Bronchial epithelial cell (primary cell): ENCODE measurements at places on chromosomes 13 and 19.

GRCh38 chr13:106507560-106508274, 27.7 kb downstream of the EFNB2 start:
- DNase-seq: peak; percentile 94

DNA sequence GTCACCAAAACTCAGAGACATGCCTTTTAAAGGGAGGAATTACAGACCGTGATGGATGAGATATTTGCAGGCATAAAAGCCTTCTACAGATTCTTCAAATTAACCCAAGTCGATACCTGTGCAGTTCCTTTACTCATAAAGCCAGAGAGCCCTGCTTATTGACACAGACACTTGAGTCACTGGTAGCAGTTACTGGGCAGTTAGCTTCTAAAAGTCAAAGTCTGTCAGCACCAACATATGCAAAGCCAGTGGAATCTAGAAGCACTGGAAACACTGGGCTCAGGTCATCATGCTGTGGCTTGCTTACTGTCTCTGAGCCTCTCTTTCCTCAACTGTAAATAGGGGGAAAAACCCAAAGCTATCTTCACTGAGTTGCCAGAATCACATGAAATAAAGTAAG, 25.7 kb upstream of the LRCH1 start:
- DNase-seq: peak; percentile 74

GRCh38 chr13:52348983-52349780, 56.8 kb downstream of the THSD1 start:
- DNase-seq: peak; percentile 98

GRCh38 chr13:30932481-30933353, at the start of gene TEX26:
Gene TEX26 (plus strand): TSS chr13:30932656. CDS start chr13:30932716, 60 bp downstream.
- DNase-seq: no peak

DNA sequence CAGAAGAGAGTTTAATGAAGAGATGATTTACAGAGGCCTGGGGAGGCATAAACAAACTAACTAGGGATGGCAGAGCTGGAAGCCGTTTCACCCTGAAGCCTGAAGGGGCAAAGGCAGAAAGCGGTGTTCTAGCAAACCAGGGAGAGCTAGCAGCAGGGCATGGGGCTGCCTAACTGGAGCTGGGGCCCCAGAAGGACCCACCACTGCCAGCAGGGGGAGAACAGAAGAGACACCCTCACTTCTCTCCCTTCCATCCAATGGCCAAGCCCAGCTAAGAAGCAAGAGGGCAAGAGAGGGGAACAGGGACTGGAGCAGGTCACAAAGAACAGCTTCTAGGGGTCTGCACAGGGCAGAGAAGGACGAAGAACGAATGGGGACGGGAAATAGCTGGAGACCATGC, 195.5 kb downstream of the KATNAL1 start:
- no peak for DNase-seq

- DNase-seq: no peak
These were observed 576 bp downstream of the APBA3 start for GRCh38 chr19:3760871-3761361.

GRCh38 chr13:110150384-110151101, 156.4 kb downstream of the COL4A1 start:
- DNase-seq: no peak

DNA sequence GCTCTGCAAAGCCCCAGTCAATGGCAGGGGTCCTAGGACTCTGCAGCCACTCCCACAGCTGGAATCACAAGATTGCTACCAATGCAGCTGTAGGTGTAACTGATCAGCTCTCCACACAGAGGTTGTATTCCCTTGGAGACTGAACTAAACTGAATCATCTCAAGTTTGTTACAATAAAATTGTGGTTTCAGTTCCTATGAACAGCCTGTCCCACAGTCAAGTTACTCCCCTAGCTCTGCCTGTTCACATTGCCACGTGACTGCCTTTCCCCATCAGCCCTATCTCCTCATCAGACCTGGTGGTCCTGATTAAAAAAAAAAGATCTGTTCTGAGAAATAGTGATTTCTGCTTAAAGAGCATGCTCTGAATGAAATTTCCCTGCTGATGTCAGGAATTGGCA, 287.9 kb upstream of the NBEA start:
- no peak for DNase-seq

DNA sequence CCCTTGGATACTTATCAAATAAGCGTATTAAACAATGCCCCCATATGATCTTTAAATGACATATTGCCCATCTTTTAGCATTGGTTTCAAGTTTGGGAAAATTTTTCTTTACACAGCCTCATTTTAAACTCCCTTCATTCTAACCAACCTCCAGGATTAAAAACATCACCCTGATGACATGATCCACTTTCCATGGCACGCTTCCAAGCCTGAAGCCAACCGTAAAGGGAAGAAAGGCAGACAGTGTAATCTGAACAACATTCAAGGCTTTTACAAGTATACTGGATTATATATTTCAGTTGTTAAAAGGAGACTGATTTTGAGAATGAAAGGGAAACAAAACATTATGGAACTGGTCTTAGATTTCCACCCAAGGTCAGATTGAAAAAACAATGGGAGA, 1721.9 kb downstream of the OLFM4 start:
- DNase-seq: no peak

GRCh38 chr13:23636360-23636759, 66.1 kb downstream of the TNFRSF19 start:
- DNase-seq: no peak

GRCh38 chr13:113091211-113091771, 14.3 kb upstream of the F7 start:
- DNase-seq: no peak

DNA sequence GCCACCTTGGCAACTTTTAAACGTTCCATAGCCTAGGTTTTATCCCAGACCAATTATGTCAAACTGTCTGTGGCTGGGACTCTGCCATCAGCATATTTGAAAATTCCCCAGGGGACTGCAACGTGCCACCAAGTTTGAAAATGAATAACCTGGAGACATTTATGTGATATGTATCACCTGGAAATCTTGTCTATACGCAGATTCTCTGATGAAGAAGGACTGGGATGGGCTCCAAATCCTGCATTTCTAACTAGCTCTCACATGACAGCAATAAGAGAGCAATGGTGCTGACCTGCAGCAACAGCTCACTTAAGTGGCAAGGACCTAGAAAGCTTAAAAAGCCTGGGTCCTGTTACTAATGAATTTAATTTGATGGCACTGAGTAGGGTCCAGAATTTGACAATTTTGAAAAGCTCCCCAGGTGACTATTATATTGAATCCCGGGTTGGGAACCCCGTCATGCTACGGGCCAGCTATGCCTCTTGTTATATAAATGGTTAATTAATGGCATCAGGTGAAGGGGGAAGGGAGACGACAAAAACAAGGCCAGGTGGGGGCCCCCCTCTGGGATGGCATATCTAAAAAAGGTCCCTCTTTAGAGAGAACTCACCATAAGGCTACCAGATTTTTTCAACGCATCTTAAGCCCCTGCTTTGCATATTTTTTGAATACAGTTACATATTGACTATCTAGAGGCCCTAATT, 213.7 kb downstream of the ZIC5 start:
- DNase-seq: no peak

- DNase-seq: no peak
These were observed 113.4 kb upstream of the UQCRFS1 start for GRCh38 chr19:29326351-29326750.

DNA sequence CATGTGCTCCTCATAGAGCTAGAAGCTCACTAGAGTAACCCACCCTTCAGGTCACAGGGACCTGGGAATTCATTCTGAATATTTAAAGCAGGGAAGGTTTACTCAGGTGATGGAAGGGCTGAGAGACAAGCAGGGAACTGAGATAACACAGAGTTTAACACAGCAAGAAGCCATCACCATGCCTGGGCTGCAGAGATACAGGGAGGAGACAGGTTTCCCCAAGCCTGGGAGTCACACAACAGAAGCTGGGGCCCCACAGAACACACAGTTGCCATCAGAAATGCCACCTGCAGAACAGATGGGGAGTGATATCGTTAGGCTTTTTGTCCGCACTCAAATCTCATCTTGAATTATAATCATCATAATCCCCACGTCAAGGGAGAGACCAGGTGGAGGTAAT, 7.9 kb upstream of the CYSLTR2 start:
- DNase-seq: no peak

DNA sequence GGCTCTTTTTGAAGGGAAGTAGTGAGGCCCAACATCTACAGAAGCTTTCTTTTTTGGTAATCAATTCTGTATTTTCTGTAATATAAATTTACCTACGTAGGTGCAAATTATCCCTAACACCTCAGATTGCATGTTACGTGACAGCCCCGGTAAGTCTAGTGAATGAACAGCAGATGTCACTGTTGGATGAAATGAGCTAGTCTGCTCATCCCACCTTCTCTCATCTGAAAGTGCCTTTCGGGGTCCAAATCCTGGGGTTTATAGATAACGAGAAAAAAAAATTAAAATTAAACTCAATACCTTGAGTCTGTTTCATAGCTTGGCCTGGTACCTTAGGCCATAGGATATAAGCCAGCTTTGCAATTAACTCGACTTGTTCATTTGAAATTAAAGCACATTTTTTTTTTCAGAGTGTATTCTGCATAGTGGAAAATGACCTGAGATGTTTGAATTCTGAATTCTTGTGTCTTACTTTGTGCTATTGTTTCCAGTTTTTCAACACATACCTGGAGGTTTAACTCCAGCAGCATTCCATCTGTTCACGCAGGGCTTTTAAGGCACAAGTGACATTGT, 548.2 kb downstream of the GPC5 start:
- DNase-seq: peak; percentile 13

DNA sequence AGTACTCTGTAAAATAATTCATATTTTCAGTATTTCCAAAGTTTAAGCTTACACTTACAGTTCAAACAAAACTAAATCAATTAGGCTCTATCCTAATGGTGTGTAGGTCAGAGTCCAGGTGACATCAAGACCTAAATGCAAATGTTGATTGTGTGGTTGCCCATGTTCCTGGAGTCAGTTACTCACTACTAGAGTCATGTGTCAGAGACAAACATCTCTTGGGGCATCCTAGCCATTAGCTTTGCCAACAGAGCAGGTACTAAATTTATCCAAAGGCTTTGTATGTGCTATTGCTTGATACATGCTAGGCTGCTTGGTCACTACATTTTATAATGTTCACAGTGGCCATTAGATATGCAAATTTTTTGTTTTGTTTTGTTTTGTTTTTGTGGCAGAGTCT, 11.7 kb downstream of the SPRY2 start:
- no peak for DNase-seq

- DNase-seq: peak; percentile 26
These were observed 22.8 kb upstream of the SIGLEC11 start for GRCh38 chr19:49983645-49984229.

GRCh38 chr19:16702123-16702522, 17.5 kb upstream of the NWD1 start:
- peak; percentile 98 for DNase-seq

- no peak for DNase-seq
These were observed 485 bp downstream of the CPAMD8 start for GRCh38 chr19:17025991-17026658.

- DNase-seq: no peak
These were observed 53.4 kb downstream of the TSSK6 start for GRCh38 chr19:19461671-19462622.

DNA sequence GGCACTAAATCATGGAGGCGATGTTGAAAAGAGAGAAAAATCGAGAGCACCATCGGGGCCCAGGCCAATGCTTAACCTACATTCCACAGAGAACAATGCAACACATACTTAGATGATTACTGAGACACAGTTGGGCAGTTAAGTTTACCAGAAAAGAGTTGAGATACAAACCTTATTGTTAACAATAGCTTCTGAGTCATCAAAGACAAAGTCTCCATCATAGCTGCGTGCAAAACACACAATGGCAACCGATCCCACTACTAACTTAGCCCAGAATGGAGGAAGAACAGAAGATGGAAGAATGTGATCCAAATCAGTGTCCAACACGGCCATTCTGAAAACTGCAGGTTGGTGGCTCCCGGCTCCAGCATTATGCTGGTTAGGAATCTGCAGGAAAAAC, 6.2 kb downstream of the TMTC4 start:
- DNase-seq: peak; percentile 8

DNA sequence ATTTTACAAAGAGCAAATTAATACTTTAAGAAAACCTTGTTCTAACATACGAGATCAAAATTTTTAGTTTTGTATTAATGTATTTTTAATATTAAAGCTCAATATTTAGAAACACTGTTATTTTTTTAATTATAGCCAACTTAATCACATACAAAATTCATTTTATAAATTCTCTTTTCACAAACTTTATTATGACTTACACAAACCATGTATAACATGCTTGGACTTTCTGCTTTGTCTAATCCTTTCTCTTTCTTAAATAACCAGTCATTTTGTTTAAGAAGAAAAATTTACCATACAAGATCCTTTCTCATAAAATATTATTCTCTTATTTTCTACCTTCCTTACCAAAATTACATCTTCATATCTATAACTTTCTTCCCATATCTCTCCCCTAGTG, 62.2 kb downstream of the CYSLTR2 start:
- no peak for DNase-seq

- no peak for DNase-seq
These were observed 6.4 kb downstream of the PNMA8C start for GRCh38 chr19:46422344-46422743.

DNA sequence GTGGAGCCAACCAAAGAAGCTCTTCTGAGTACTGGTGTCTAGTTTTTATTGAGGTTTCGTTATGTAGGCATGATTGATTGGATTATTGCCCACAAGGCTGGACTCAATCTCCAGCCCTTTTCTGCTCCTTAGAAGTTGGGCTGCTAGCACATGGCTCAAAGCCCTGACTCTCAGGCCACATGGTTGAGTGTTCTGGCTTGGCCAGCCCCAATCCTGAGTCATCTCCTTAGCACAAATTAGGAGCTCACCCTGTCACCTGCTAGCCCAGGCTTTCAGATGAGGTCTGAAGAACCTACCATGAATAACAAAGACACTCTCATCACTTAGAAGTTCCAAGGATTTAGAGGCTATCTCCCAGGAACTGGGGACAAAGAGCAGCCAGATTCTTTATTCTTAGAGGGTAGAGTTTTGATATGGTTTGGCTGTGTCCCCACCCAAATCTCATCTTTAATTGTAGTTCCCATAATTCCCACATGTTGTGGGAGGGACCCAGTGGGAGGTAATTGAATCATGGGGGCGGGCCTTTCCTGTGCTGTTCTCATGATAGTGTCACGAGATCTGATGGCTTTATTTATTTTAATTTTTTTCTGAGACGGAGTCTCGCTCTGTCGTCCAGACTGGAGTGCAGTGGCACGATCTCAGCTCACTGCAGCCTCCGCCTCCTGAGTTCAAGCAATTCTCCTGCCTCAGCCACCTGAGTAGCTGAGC, 11.3 kb downstream of the DPY19L3 start:
- no peak for DNase-seq

- no peak for DNase-seq
These were observed 1356.6 kb downstream of the SLITRK5 start for GRCh38 chr13:89027694-89028306.
